MV-4-11 (cell line): ENCODE measurements at places on chromosomes 4 and X.

GRCh38 chrX:43003939-43004338, 226.0 kb upstream of the PPP1R2C start:
- peak; percentile 0 for DNase-seq

- no peak for DNase-seq
Measured at GRCh38 chr4:76874176-76874575, 23.8 kb downstream of the SOWAHB start.

DNA sequence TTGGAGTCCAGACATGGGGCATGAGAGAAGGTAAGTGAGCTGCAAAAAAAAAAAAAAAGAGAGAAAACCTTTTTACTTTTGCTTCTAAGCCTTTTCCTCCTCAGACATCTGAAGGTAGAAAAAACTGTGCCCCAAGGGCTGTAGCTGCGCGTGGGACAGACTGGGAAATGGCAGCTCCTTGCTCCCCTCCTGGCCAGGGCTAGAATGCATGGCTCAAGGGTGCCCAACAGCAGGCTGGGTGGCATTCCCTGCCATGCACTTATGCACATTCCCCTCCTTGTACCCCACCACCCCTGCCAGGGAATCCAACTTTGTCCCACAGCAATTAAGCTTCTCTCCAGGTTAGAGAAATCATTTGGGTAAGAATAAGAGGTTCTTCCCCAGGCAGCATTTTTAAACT, 421.2 kb downstream of the TRAM1L1 start:
- no peak for DNase-seq

- DNase-seq: peak; percentile 87
Measured at GRCh38 chrX:7261672-7262332, 113.8 kb upstream of the PUDP start.

DNA sequence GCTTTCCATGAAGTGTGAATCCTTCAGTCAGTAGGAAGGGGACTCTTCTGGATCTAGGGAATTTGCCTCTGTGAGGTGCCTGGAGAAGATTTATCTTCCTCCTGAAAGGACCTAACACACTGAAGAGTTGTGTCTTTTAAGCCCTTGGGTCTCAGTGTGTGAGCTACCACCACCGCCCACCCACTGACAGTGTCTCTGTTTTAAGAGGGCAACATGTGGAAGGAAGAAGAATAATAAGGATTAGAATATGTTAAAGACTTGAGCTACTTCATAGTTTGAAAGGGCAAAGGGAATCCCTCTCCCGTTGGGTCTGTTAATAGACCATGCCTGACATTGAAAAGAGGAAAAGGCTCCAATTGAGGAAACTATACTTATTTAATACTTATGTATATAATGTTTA, 64.3 kb upstream of the TLR2 start:
- no peak for DNase-seq

GRCh38 chr4:106019771-106020170, 124.5 kb downstream of the NPNT start:
- DNase-seq: no peak

GRCh38 chr4:140102421-140102820, 51.6 kb downstream of the MAML3 start:
- peak; percentile 51 for DNase-seq

- no peak for DNase-seq
Measured at GRCh38 chrX:39837688-39838087, 260.1 kb downstream of the BCOR start.

- DNase-seq: peak; percentile 92
Measured at GRCh38 chrX:131987252-131987651, 35.9 kb upstream of the STK26 start.

DNA sequence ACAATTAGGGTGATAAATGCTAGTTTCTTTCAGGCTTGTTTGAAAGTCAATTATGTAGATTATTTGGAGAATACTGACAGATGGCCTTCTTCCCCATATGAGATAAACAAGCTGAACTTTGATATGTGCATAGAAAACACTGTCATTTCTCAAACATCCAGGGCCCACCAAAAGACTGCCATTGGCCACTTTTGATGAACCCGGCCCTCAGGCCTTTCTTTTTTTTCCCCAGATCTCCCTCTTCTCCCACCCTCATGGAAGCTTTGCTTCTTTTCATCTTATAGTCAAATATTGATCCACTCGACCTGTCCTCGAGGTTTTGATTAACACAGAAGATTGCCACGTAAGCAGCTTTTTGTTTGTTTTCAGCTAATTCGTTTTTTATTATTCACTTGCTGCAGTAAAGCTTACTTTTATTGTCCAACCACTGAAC, 377.4 kb downstream of the SMARCA1 start:
- no peak for DNase-seq

DNA sequence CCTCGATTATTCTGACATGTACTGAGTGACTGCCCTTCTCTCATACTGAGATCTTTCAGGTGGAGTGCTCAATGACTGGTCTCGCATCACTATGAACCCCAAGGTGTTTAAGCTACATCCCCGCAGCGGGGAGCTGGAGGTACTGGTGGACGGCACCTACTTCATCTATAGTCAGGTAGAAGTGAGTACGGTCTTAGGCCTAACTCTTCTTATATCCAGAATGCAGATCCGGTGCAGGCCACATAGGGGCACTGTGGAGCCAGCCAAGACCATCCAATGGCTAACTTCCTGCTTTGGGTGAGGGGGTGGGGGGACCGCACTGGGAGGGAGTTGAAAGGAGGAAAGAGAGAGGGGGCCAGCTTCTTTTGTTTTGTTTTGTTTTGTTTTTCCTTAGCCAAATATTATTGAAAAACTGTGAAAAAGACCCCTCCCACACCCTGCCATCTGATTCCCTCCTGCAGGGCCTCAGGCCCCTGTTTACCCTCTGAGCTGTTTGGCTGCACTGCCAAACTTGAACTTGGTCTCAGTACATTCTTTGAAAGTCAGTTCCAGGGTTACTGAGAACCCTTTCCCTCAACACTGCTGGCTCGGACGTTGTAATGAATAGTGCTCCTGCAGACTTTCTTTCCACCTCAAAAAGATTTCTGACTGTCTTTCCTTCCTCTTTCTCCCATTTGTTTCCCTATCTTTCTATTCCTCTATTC, 16.2 kb downstream of the AWAT2 start:
- DNase-seq: peak; percentile 19

GRCh38 chr4:121176082-121176934, 12.2 kb upstream of the TNIP3 start:
- peak; percentile 54 for DNase-seq

GRCh38 chr4:101787701-101788316, 2.7 kb upstream of the BANK1 start:
- no peak for DNase-seq

- no peak for DNase-seq
Measured at GRCh38 chr4:146762016-146762415, 123.3 kb downstream of the POU4F2 start.

GRCh38 chr4:76342191-76342590, 35.7 kb downstream of the STBD1 start:
- DNase-seq: no peak

GRCh38 chrX:57964975-57965374, 54.7 kb upstream of the ZXDA start:
- DNase-seq: no peak

DNA sequence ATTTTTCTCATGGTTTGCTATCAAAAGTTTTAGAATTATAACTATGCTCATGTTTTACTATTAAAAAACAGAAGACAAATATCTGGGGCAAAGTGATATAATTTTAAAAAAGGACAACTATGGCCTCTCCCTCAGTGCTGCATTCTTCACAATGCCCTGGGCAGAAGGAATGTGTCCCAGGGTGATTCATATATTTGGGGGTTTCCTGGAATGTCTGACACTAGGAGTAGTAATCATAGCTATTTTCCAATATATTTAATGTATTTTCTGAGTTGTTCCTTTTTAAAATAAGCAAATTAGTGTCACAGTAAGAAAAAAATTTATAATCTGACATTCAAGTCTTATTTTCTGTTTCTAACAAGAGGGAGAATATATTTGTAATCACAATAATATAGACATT, 281.7 kb downstream of the UNC5C start:
- no peak for DNase-seq

GRCh38 chrX:3295731-3296130, 50.7 kb downstream of the MXRA5 start:
- DNase-seq: no peak

- DNase-seq: no peak
Measured at GRCh38 chrX:4741024-4741423, 1027.6 kb upstream of the PRKX start.

DNA sequence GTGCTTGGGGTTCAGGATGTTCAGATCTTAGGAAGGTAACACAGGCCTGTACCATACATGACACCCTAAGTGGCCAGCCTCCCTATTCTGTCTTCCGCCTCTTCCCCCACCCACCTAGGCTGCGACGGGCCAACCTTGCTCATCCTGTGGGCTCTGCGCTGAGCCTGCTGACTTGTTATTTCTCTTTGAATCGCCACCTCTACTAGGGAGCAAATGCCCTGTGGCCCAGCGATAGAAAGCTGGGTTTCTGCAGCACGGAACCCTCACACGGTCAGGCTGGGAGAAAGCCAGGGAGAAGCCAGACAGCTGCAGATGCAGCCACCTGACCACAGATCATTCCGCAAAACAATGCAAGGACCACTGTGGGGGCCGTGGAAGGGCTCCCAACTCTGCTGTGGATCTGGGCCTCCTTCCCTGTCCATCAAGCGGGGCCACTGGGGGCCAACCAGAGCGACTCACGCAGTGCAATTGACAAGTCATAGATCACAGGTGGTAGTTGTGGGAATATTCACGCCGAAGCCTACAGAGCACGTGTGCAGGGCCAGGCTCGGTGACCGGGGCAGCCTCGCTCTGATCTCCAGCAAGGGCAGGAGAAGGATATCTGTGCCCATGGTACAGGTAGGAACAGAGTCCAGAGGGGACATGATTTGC, 227.5 kb downstream of the AFAP1 start:
- DNase-seq: no peak

DNA sequence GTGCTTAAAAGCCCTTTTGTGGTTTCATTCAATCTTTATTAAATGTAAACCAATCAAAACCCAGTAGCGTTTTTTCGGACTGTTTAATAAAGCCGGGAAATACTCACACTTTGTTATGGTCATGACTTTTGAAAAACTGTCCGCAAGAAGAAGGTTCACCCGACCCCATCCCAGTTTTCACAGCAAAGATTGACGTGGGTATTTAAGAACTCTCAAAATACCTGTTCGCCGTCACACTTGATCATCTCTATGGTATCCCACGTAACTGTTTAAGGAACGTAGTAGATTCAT, 20.9 kb downstream of the ETDB start:
- DNase-seq: no peak

GRCh38 chrX:119145241-119145653, 17.6 kb upstream of the KIAA1210 start:
- no peak for DNase-seq

- no peak for DNase-seq
Measured at GRCh38 chr4:44848466-44848865, 122.1 kb upstream of the GNPDA2 start.

- DNase-seq: no peak
Measured at GRCh38 chrX:9132036-9132638, 98.2 kb upstream of the FAM9B start.

- DNase-seq: no peak
Measured at GRCh38 chr4:153295131-153295755, 49.2 kb upstream of the MND1 start.

DNA sequence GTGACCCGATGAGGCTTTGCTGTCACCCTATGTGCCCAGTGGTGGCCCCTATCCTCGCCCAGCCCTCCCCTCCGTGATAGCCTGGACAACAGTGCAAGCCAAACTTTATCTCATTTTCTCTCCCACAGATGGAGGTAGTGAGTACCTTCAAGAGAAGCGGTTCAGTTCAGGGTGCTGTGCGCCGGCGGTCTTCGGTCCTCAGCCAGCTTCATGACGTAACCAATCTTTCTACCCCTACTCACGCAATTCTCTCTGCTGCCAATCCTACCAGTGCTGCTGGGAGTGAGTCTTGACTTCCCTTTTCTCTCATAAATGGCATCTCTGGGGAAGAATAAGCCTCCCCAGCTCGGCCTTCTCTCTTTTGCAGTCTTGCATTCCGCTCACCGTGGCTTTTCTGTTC, 29.5 kb downstream of the CCNQ start:
- peak; percentile 81 for DNase-seq

DNA sequence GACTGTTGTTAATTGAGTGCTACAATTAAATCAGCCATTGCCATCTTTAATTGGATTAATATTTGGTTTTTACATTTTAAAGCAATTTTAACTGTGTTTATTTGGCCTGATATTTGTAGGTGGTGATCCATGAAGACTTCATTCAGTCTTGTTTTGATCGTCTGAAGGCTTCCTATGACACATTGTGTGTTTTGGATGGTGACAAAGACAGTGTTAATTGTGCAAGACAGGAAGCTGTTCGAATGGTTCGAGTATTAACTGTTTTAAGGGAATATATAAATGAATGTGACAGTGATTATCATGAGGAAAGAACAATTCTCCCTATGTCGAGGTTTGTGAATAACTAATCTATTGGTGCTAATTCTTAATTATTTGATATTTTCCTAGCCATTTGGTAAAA, 82.6 kb downstream of the USP9X start:
- no peak for DNase-seq

DNA sequence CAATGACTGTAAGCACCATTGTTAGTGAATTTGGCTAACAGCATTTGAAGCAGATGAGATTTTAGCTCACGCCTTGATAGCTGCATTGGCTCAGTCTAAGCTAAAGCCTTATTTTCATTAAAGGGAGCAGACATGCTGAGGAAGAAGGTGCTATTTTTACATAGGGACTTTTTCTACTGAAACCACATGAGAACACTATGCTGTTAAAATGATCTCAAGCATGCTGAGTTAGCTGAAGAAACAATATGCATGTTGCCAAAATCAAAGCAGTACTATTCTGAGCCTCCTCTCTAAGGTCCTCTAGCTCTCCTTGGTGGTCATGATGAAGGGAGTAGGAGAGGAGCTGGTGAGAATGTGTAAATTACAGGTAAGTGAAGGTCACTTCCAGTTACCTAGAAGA, 134.4 kb upstream of the JADE1 start:
- no peak for DNase-seq

- DNase-seq: peak; percentile 94
Measured at GRCh38 chr4:1167244-1167949, 5.0 kb downstream of the SPON2 start.

GRCh38 chr4:63787326-63787725, 621.9 kb downstream of the TECRL start:
- DNase-seq: no peak

DNA sequence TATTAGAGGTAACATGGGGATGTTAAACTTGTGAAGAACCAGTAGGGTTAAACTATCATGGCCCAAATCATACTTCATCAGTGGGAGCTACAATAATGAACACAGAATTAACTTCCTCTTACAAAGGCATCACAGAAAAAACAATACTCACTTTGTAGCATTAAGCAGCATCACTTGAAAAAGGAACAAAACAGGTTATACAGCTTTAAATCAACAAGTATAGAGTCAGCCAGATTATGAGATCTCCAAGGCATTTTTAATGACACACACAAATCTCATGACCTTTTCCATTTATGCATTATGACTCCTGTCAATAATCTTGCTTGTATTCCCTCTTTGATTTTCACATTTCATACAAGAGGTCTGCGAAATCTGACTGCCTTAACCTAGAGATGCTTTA, 18.3 kb downstream of the FBXL5 start:
- no peak for DNase-seq
